ENCODE measurements at places on chromosomes 6 and 20. TPM values are rescaled to one million over a fixed set of nuclear protein-coding genes. Genes with fewer than 3 reads are reported as not detected.

DNA sequence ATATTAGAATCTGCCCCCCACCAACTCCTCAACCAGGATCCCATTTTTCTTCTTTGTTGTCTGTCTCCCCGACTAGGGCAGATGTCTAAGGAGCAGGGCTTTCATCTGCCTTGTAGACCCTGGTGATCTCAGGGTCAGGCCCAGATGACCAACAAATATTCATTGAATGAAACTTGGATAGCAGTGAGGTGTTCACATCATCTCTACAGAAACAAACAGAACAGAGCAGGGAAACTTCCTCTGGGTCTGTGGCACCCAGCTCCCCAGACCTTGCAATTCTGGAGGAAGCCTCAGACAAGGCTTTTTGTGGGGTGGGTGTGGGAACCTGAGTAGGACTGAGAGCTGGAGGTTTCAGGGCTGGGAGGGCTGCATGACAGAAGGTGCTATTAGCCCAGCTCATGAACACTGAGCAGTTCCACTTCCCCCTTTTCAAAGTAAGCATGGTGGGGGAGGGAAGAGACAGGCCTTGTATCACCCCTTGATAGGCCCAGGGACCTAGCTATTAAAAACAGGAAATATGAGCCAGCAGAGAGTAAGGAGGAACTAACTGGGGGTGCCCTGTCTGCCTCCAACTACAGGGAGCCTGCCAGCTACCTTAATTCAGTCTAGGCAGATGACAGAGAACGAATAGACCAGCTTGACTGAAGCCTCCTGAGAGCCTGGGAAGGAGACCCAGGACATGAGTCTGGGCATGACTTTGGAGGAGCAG is 37.3 kb upstream of the TOP1 start:
- peak overlapping the region; percentile 98 for H3K27ac ChIP-seq
- peak; percentile 99 for DNase-seq
- peaks cover 73% of the 10 kb centered on the region for H3K4me1 ChIP-seq
- peak overlapping the region; percentile 63 for H3K4me3 ChIP-seq
- H3K27me3 ChIP-seq: no peaks in the 10 kb centered on the region

- H3K27me3 ChIP-seq: no peaks in the 10 kb centered on the region
- peaks cover 15% of the 10 kb centered on the region for H3K4me1 ChIP-seq
- no peak overlapping the region for H3K27ac ChIP-seq
- no peak for DNase-seq
Measured at GRCh38 chr6:303263-303662, 11.0 kb downstream of the DUSP22 start.

GRCh38 chr6:20840675-20841074 is 306.4 kb downstream of the CDKAL1 start:
- H3K27ac ChIP-seq: no peak overlapping the region
- H3K36me3 ChIP-seq: no peaks in the 10 kb centered on the region
- no peaks in the 10 kb centered on the region for H3K27me3 ChIP-seq
- DNase-seq: no peak

- H3K4me1 ChIP-seq: no peaks in the 10 kb centered on the region
- no peak for DNase-seq
- no peak overlapping the region for H3K4me3 ChIP-seq
- H3K36me3 ChIP-seq: no peaks in the 10 kb centered on the region
- H3K27ac ChIP-seq: no peak overlapping the region
Measured at GRCh38 chr6:154766288-154766687, 33.1 kb downstream of the SCAF8 start.

DNA sequence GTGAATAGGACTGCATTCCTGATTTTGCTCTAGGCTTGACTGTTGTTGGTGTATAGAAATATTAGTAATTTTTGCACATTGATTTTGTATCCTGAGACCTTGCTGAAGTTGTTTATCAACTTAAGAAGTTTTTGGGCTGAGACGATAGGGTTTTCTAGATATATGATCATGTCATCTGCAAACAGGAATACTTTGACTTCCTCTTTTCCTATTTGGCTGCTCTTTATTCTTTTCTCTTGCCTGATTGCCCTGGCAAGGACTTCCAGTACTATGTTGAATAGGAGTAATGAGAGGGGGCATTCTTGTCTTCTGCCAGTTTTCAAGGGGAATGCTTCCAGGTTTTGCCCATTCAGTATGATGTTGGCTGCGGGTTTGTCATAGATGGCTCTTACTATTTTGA is 13.4 kb downstream of the HLA-DOB start:
- no peak for DNase-seq
- no peak overlapping the region for H3K4me3 ChIP-seq
- H3K27me3 ChIP-seq: no peaks in the 10 kb centered on the region
- H3K36me3 ChIP-seq: no peaks in the 10 kb centered on the region
- H3K4me1 ChIP-seq: no peaks in the 10 kb centered on the region

GRCh38 chr6:16148498-16148897 is 19.6 kb downstream of the MYLIP start:
- H3K4me1 ChIP-seq: no peaks in the 10 kb centered on the region
- no peaks in the 10 kb centered on the region for H3K27me3 ChIP-seq
- DNase-seq: no peak
- H3K27ac ChIP-seq: no peak overlapping the region
- H3K36me3 ChIP-seq: peaks cover 52% of the 10 kb centered on the region

DNA sequence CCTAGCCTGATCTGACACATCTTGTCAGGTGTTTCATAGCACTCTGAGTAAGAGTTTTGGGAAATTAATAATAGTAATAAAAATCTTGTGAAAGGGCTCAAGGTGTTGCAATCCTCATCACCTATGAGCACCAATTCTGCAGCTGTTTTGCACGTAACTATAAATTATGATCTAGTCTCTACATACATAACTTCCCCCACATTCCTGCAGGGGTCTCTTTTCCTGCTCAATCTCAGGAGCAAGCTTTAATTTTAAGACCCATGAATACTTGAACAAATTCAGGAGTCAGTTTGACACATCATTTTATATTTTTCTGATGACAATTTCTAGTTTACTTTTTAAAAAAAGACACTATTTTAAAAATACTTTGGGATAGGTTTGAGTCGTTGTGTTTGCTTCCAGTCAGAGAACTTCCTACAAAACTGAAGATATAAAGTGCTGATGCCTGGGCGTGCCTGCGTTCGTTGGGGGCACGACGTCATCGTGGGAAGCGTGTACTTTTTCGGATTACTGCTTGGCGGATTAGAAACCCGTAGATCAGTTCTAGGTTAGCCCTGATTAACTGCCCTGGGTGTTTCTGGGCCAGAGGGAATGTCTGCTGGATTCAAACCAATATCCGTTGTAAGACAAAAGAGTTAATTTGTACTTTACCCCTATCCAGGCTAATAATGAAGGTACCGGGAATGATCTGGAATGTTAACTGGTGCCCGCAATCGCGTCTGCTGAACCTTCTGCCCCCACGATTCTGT is 1.0 kb upstream of the E2F3 start:
- H3K27me3 ChIP-seq: no peaks in the 10 kb centered on the region
- peaks cover 15% of the 10 kb centered on the region for H3K4me1 ChIP-seq
- no peak overlapping the region for H3K27ac ChIP-seq

DNA sequence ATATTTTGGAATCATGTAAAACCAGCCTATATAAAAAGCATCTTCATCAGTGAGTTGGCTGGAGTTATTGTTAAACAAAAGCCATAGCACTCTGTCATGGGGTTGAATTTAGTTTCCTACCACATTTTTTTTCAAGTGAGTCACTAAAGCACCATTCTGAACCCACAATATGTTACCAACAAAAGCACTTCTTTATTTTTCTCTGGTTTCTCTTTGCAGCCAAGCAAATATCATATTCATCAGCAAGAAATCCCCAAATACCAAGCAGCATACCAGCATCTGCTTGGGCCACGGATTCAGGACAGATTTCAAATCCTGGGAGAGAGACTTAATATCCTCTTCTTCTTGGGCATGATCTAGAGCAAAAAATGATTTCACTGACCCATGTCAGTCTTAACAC is 441.4 kb downstream of the BCKDHB start:
- H3K4me3 ChIP-seq: no peak overlapping the region
- DNase-seq: no peak
- peaks cover 11% of the 10 kb centered on the region for H3K4me1 ChIP-seq
- no peaks in the 10 kb centered on the region for H3K36me3 ChIP-seq

GRCh38 chr20:9989066-9989724 is 45.6 kb upstream of the ANKEF1 start:
- no peak overlapping the region for H3K4me3 ChIP-seq
- no peak for DNase-seq
- no peaks in the 10 kb centered on the region for H3K27me3 ChIP-seq
- H3K27ac ChIP-seq: no peak overlapping the region
- no peaks in the 10 kb centered on the region for H3K36me3 ChIP-seq
- H3K4me1 ChIP-seq: no peaks in the 10 kb centered on the region

GRCh38 chr6:106300944-106301343 is 24.6 kb downstream of the ATG5 start:
- H3K36me3 ChIP-seq: 0 out of 2 replicates have a peak, but pooled peaks cover 2% of the 10 kb centered on the region
- no peaks in the 10 kb centered on the region for H3K27me3 ChIP-seq
- no peak overlapping the region for H3K4me3 ChIP-seq
- no peak overlapping the region for H3K27ac ChIP-seq
- peaks cover 11% of the 10 kb centered on the region for H3K4me1 ChIP-seq

DNA sequence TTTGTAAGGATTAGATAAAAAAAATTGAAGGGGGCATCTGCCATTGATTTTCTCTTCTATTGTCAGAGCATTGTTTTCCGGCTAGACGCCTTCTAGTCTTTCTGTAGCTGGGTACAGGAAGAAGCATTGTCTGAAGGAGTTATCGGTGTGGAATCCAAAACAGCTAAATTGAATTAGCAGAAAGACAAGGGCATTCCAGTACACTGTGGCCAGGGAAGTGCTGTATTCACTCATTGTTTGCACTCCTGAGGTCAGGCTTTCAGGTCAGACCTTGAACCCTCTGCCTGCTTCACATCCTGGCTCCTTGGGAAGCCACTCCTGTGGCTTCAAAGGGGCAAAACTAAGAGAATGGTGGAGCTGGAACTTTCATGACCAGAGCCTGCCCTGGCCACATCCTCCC is 81.1 kb upstream of the SNAP25 start:
- DNase-seq: no peak
- H3K27me3 ChIP-seq: no peaks in the 10 kb centered on the region
- no peak overlapping the region for H3K27ac ChIP-seq

Gene OPRL1
- total RNA-seq: 34.0 TPM

DNA sequence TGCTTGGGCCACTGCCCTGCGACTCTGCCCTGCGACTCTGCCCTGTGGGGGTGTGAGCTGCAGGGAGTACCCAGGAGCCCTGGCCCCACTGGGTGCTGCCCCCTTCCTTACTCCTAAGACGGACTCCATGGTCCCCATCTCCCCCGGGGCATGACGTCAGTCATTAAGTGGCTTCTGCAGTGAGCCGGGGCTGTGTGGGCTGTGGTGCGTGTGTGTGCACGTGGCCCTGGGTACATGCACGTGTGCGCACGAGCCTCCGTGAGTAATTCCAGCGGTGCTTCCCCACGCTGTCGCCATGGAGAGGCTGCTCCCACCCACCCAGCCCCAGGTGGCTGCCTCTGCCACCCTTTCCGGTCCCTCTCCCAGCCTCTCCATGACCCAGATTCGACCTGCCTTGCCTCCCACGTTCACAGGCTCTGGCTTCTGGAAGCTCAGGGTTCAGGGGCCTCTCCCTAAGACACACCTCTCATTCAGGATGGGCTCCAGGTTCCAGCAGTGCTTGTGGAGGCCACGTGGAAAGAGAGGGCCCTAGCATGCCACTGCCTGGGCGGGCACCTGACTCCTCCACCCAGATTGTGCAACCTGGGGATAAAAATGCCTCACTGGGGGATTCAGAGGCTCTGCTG is 88.3 kb downstream of the DLGAP4 start:
- no peaks in the 10 kb centered on the region for H3K36me3 ChIP-seq
- no peak for DNase-seq
- H3K27ac ChIP-seq: no peak overlapping the region
- no peaks in the 10 kb centered on the region for H3K4me1 ChIP-seq
- no peak overlapping the region for H3K4me3 ChIP-seq

Gene RIMS1
- not detected for total RNA-seq

GRCh38 chr6:26223650-26224546 is 136.7 kb downstream of the HFE start:
- peaks cover 12% of the 10 kb centered on the region for H3K4me1 ChIP-seq
- H3K27ac ChIP-seq: no peak overlapping the region
- H3K36me3 ChIP-seq: no peaks in the 10 kb centered on the region
- peak overlapping the region; percentile 62 for H3K4me3 ChIP-seq

GRCh38 chr6:46174904-46175303 is 4.1 kb upstream of the ENPP5 start:
- H3K4me1 ChIP-seq: peaks cover 10% of the 10 kb centered on the region
- no peaks in the 10 kb centered on the region for H3K36me3 ChIP-seq
- no peaks in the 10 kb centered on the region for H3K27me3 ChIP-seq
- H3K4me3 ChIP-seq: no peak overlapping the region
- DNase-seq: no peak

- H3K4me3 ChIP-seq: peak overlapping the region; percentile 57
- no peaks in the 10 kb centered on the region for H3K36me3 ChIP-seq
- DNase-seq: peak; percentile 95
- H3K4me1 ChIP-seq: peaks cover 93% of the 10 kb centered on the region
- no peaks in the 10 kb centered on the region for H3K27me3 ChIP-seq
Measured at GRCh38 chr20:46330072-46330763, 21.9 kb upstream of the CDH22 start.

Gene HDGFL1
- total RNA-seq: not detected

- H3K27me3 ChIP-seq: no peaks in the 10 kb centered on the region
- H3K36me3 ChIP-seq: peaks cover 5% of the 10 kb centered on the region
Measured at GRCh38 chr6:73614802-73615201, 39.0 kb downstream of the SLC17A5 start.

Gene DDRGK1
- 48.5 TPM for total RNA-seq

DNA sequence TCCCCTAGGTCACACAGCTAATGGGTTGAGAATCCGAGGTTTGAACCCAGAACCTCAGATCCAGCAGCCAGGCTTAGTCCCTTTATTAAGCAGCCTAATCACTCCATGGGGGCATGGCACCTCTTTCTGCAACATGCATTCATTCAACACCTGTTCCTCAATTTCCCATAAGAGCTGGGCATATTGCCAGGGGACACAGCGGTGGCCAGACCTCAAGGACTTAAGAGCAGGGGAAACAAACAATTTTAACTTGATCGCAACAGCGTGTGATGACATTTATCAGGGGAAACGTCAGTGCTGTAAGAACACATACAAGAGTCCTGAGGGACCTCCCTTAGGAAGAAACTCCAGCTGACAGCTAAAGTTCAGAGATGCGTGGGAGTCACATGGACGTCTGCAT is 267.4 kb upstream of the CDH4 start:
- DNase-seq: no peak
- H3K27me3 ChIP-seq: no peaks in the 10 kb centered on the region
- no peaks in the 10 kb centered on the region for H3K36me3 ChIP-seq
- H3K27ac ChIP-seq: no peak overlapping the region

Data from Karpas-422 (cell line).